ENCODE measurements at places on chromosomes 5 and 9.
A peak's percentile ranks its signal among the peaks of the same experiment; 100 is the strongest.

GRCh38 chr9:16824545-16825330 is 45.7 kb downstream of the BNC2 start:
- peak; percentile 1 for DNase-seq

DNA sequence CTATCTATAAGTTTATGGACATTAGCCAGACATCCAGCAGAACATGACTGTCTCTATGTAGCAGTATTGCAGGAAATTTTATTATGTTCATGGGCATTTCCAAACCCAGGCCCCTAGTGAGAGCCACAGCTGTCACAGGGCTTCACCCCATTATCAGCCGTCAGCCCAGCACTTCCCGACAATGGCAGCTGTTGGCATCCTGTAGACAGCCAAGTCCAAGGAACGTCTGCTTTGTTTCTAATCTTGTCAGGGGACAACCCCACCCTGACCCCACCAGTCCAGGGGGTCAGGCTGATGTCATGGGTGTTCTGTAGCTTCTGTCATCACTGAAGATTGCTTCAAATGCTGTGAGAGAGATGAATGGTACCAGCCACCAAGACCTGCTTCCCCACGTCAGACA is 565.3 kb upstream of the BRINP1 start:
- no peak for DNase-seq

- DNase-seq, result peak; percentile 90
Observed at GRCh38 chr9:114484854-114485443, 20.3 kb downstream of the WHRN start.

DNA sequence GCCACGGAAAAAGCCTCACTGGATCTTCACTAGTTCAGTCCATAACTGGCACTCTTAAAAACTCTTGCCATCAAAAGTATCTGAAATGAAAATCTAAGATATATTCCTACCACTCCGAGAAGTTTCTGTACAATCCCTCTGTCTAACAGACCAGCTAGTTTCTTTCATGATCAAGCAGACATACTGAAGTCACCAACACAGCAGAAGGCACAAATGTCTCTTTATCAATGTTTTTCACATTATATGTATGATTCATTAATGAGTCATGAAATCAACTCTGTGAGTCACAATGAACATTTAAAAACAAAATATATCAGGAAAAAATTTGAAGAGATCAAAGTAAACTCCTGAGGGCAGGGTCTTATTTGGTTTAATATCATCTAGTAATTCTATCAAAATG is 50.8 kb downstream of the F2R start:
- peak; percentile 30 for DNase-seq

- no peak for DNase-seq
Observed at GRCh38 chr5:156379206-156379605, 52.2 kb downstream of the SGCD start.

- DNase-seq, result no peak
Observed at GRCh38 chr9:108467161-108467560, 388.6 kb downstream of the ACTL7B start.

- DNase-seq, result no peak
Observed at GRCh38 chr9:2963307-2963706, 119.4 kb upstream of the PUM3 start.

DNA sequence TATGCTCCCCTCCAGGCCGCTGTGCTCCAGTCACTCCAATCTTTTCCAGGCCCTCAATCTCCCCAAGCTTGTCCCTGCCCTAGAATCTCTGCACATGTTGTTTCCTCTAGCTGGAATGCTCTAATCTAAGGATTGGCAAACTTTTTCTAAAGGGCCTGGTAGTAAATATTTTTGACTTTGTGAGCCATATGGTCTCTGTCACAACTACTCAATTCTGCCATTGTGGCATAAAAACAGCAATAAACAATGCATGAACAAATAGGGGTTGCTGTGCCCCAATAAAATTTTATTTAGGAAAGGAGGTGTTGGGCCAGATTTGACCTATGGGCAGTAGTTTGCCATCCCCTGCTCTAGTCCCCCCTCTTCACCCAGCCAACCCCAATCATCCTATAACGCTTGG is 150.5 kb upstream of the LRRTM2 start:
- DNase-seq, result no peak

DNA sequence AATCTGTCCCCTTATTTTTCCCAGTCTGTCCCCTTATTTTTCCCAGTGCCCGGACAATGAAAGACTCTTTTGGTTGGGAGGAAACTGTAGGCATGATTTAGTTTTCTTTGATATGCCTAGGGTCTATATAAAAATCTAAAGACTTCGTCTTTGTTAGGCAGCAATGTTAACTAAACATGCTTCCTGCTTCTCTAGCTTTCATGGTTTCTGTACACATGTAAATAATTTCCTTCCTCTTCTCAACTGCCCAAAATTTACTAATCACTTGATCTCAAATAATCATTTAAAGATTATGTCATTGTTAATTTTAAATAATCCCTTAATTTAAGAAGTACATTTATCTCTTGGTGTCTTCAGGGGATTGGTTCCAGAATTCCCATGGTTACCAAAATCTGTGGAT is 47.8 kb upstream of the RAPGEF6 start:
- DNase-seq, result no peak

DNA sequence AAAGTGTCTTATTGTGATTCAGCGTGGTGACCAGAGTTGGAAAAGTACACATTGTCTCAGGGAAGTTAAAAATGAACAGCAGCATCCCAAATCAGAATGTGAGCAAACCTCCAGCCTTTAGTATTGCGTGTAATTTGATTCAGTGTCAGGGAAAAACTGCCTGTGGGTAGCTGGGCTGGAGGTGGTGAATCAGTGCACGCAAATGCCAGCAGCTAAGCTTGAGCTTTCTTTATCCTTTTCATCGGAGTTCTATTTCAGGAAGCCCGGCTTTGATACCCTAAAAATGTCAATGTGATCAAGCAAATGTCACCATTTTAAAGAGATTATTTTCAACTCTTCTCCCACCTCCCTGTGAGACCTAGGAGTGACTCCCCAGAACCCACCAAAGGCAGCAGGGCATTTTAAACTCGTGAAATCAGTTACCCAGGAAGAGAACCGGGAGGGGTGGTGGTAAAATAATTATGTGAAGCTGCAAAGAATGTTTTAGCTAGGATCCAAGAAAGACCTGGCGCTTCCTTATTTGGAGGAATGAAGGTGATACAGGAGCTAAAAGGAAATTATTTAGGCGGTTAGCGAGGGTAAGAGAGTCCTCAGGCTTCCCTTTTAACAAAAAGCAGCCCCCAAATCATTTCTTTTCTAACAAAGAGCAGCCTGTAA is 25.7 kb upstream of the C5orf47 start:
- DNase-seq, result peak; percentile 69
